Suppressor macrophage (primary cell): ENCODE measurements at places on chromosomes 7 and 10.
A peak's percentile ranks its signal among the peaks of the same experiment; 100 is the strongest.

GRCh38 chr10:8306685-8307364 lies 252.3 kb downstream of the GATA3 start:
- no peak for DNase-seq

GRCh38 chr7:90579181-90579688 lies 16.9 kb upstream of the CDK14 start:
- DNase-seq = peak; percentile 56

DNA sequence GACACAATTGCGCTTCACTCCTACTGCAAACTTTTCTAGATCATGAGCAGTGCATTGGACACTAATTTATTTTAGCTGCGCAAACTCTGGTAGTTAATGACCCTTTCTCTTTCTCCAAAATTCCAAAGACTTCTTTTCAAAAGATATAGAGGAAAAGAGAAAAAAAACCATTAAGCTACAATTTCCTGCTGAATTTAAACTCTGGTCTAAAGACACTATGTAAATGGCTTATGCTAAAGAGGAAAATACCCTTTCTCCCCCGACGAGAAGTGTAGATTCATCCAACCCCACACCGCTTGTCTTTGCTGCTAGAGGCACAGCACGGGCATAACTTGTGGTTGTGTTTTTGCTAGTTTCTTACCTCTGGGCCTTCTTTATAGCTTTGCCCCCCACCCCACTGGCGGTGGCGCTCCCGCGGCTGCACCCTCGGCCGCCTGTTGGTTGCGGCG lies 84.1 kb downstream of the SNX10 start:
- DNase-seq = no peak

GRCh38 chr10:63504145-63504881 lies 16.9 kb upstream of the REEP3 start:
- no peak for DNase-seq

GRCh38 chr7:148402159-148402558 lies 188.4 kb upstream of the C7orf33 start:
- DNase-seq = no peak

- no peak for DNase-seq
Observed at GRCh38 chr7:94423863-94424735, 29.4 kb downstream of the COL1A2 start.

GRCh38 chr7:139125657-139126056 lies 16.1 kb upstream of the ZC3HAV1 start:
- no peak for DNase-seq
